Stimulated activated CD4-positive, alpha-beta T cell treated with anti-CD3 and anti-CD28 coated beads, Interleukin-1b, Interleukin-23, amount 100 ng/mL, for 4 hours (primary cell): ENCODE measurements at places on chromosomes 1 and 21.

DNA sequence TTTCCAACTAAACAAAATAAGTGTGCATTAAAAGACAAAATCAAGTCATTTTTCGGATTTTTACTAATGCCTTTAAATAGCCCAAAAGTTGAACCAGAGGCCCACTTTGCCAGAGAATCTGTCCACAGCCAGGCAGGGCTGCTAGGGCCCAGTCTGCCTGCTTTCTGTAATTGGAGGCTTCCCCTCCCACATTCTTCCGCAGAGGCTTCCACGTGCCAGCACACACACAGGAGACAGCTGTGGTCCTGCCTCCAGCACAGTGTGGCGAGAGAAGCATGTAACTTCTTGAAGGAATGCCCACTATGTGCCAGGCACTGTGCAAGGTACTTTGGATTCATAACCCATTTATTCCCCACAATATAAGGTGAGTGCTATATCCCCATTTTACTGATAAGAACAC lies 11.3 kb upstream of the PDZK1IP1 start:
- DNase-seq: no peak

- DNase-seq: no peak
These were observed 151.9 kb downstream of the PGBD5 start for GRCh38 chr1:230274254-230274653.

- no peak for DNase-seq
These were observed 118.6 kb upstream of the IFFO2 start for GRCh38 chr1:19074902-19075721.

GRCh38 chr1:62230718-62231117 lies 36.1 kb downstream of the L1TD1 start:
- DNase-seq: no peak

DNA sequence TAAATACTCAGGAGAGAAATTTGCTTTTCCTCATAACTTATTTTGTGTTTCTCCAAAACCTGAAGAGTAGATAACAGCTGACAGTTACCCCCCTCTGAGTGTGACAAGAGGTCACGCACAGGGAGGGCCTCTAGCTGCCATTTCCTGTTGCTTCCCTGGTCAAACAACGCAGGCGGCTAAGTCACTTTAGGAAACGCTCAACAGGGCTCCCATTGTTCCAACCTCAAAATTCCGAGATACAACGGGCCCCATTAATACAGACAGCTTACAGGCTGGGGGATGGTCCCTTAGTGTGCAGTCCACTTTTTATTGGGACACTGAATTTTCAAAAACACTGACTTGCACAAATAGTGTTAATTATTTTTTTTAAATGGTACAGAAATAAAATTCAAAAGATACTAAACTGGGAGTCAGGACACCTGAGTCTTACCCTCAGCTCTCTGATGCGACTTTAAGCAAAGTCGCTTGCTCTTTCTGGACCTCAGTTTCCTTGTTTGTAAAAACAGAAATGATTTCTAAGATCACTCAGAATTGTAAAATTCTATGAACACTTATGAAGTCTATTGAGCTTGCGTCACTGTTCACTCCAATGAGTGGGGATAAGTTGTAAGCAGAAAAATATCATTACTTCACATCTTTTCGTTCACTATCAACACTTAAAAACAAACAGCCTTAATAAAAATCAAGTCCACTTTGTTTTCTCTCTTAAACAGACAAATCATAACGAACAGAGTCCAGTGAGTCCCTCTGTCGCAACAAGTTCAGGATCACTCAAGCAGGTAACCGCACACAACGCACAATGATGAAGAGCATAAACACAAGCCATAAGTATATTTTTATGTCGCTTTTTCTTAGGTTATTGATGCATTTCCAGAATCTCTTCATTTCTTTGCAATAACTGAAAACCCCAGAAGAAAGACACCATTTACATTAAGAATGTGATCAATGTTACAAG lies 13.5 kb downstream of the LZIC start:
- DNase-seq: no peak

DNA sequence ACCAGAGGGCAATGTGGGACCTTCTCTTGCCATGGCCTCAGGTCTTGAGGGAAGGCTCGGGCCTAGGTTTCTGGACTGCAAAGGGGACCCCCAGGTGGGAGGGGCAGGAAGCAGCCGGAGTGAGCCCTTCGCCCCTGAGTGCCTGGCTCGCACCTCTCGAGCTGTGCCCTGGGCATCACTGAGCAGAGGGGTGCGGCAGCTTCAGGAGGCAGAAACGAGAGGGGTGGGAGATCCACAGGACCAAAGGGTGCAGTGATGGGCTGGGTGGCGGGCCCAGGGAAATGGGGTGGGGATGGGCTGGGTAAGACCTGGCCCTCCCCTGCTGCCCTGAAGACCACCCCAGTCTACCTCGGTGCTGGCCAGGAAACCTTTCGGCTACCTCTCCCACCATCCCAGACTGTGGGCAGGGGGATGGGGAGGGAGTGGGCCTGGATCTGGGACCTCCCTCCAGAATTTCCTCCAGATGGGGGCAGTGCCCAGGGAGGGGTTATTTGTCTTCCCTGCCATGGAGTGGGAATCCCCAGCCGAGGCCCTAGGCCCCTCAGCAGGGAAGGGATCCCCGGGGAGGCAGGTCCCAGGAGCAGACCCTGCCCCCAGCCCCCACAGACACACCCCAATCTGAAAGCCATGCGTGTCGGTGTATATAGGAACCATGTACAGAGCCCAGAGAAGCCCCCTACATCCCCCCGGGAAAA lies 21.3 kb downstream of the A3GALT2 start:
- no peak for DNase-seq
